ENCODE measurements at places on chromosomes 4 and X. TPM values are rescaled to one million over a fixed set of nuclear protein-coding genes. Genes with fewer than 3 reads are reported as not detected.

The TCEAL6 gene
- total RNA-seq, result not detected

The CISD2 gene
- 20.6 TPM for total RNA-seq

The MAGEA11 gene
- not detected for total RNA-seq

The SLC49A3 gene
- total RNA-seq, result 0.63 TPM

The FAM184B gene
- total RNA-seq, result not detected

The DSPP gene
- not detected for total RNA-seq

The PARM1 gene
- not detected for total RNA-seq

The DRD5 gene
- not detected for total RNA-seq

The LONRF3 gene
- not detected for total RNA-seq

The GPRIN3 gene
- not detected for total RNA-seq

The SSX2 gene
- total RNA-seq, result not detected

The VCX2 gene
- total RNA-seq, result not detected

The ATP1B4 gene
- total RNA-seq, result not detected

The GABRB1 gene
- not detected for total RNA-seq

The MCF2 gene
- total RNA-seq, result 0.42 TPM

The UGT2A1 gene
- total RNA-seq, result not detected

The PDE6B gene
- not detected for total RNA-seq

The SPOCK3 gene
- total RNA-seq, result 3.5 TPM

The ZBTB49 gene
- 2.5 TPM for total RNA-seq

The TCEAL5 gene
- not detected for total RNA-seq

The ITIH6 gene
- not detected for total RNA-seq

The TMPRSS11A gene
- total RNA-seq, result 1.4 TPM

The UBE2D3 gene
- 427 TPM for total RNA-seq

The TEX13B gene
- not detected for total RNA-seq

The SPARCL1 gene
- not detected for total RNA-seq

The SLC9B1 gene
- total RNA-seq, result not detected

The RTL5 gene
- total RNA-seq, result 0.09 TPM

The MGAT4D gene
- total RNA-seq, result not detected

The FGF5 gene
- total RNA-seq, result 1.1 TPM

The AVPR2 gene
- not detected for total RNA-seq

The CXCL9 gene
- not detected for total RNA-seq

The ABLIM2 gene
- 0.23 TPM for total RNA-seq

The MAGEB6 gene
- not detected for total RNA-seq

The MAGEC2 gene
- total RNA-seq, result not detected

The AFM gene
- not detected for total RNA-seq

The DYNLT3 gene
- 34.5 TPM for total RNA-seq

The ABCG2 gene
- 0.60 TPM for total RNA-seq

The LUZP4 gene
- not detected for total RNA-seq

The TMPRSS11F gene
- 2.8 TPM for total RNA-seq

Data from airway epithelial cell (primary cell).